ENCODE measurements at places on chromosomes 3 and 15.

GRCh38 chr3:131705558-131706051 is 202.8 kb upstream of the MRPL3 start:
- no peak for DNase-seq

DNA sequence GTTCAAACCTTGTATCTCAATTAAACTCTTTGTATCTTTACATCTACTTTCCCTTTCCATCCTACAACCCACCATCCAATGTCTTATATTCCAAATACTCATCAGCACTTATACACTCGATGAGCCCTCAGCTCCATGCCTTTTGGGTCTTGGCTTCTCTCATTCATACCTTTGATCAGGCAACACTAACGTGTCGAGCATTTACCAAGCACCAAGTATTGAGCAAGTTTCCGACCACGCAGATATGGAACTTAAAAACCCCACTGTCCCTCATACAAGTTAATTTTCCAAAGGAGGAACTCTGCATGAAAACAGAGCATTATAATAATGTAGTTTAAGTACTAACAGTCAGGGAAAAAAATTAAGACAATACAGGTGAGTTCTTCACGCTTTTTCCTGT is 102.8 kb downstream of the IL1RAP start:
- no peak for DNase-seq

DNA sequence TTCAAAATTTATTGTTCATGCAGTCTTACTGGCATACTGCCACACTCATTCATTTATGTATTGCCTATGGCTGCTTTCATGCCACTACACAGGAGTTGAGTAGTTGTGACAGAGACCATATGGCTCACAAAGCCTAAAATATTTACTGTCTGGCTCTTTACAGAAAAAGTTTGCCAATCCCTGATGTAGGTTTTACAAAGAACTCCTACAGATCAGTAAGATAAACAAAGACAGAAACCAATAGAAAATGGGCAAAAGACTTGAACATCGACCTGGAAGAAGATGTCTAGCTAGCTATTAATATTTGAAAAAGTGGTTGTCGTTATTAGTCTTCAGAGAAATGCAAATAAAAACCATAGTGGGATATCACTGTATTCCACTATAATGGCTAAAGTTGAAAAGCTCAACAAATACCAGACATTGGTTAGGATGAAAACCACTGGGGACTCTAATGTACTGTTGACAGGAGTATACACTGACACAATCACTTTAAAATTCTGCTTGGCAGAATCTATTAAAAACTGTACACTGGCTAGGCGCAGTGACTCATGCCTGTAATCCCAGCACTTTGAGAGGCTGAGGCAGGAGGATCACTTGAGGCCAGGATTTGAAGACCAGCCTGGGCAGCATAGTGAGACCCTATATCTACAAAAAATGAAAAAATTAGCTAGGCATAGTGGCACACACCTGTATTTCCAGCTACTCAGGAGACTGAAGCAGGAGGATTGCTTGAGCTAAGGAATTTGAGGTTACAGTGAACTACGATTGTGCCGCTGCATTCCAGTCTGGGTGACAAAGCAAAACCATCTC is 87.7 kb downstream of the NEO1 start:
- no peak for DNase-seq

GRCh38 chr3:132539681-132540080 is 57.4 kb upstream of the ACKR4 start:
- DNase-seq: no peak

- no peak for DNase-seq
Observed at GRCh38 chr15:36885771-36886170, 214.6 kb downstream of the MEIS2 start.

- no peak for DNase-seq
Observed at GRCh38 chr3:21755896-21756295, 4.9 kb upstream of the ZNF385D start.

- DNase-seq: no peak
Observed at GRCh38 chr3:37588758-37589157, 272.9 kb upstream of the CTDSPL start.

GRCh38 chr15:62377736-62378480 is 212.8 kb upstream of the C2CD4B start:
- DNase-seq: no peak

- DNase-seq: no peak
Observed at GRCh38 chr15:89383365-89384175, 48.9 kb upstream of the POLG start.

DNA sequence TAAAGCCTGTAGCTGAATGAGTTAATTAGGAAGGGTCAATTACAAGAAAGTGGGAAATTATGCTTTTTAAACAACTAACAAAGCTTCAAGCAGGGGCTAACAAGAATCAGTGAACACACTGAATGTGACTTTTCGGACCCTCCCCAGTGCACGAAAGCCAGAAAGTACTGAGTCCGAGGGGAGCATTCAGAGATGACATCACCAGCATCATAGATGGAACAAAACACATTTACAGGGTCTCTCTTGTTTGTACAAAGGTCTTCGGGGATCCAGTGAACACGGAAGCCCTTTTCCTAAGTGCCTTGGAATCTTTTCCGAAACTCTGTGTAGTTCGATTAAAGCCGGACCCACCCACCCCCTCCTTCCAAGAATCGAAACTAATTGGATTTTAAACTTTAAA is 829 bp downstream of the DCP1A start:
- DNase-seq: no peak

DNA sequence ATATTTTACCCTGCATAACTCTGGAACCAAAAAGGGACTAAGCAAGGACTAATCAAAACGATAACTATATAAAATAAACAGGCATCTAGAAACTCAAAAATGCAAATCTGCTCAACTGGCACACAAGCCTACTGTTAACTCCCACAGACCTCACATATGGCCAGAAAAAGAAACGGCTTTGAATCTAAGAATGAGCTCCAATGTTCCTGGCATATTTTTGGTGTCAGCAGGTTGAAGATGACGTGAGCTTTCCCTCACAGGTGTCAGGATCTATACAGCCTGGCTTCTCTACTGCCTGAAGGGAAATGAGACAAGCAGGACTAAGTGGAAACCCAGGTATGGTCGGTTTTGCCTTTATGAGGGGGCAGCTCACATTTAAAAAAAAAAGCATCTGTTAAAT is 120.1 kb upstream of the SPATA12 start:
- no peak for DNase-seq

DNA sequence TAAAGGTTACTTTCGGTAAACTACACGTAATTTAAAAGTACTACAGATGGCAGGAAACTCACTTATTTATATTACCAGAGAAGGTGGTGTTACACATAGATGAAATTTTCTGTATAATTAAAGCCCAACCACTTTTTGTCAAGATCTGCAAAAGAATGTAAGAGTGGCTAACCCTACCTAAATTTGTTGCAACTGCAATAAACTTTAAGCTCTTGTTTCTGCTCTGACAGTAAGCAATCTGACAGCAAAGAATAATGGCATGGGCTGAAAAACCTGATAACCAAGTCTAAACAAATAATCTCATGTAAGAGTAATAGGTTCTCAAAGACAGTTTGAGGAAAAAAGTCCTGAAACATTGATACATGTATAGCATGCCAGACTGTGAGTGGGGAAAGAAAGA is 897.3 kb downstream of the TUSC7 start:
- DNase-seq: no peak

GRCh38 chr3:9676785-9677184 is 26.8 kb upstream of the CPNE9 start:
- no peak for DNase-seq

DNA sequence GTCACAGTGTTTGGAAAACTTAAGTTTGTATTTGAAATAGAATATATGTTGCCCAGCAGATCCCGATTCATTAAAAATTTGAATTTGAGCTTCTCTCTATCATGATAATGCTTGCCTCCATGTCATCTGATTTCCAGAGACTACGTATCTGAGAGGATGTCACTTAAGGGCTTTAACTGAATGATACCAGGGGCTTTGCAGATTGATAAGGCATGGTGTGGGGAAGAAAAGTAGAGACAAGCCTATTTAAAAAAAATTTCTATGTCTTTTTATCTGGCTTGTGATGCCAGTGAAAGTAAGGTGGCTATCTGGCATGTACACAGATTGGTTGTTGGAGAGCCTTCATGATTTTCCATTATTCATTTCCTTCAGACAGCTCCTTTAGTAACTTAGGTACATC is 72.7 kb downstream of the UBE2E2 start:
- DNase-seq: no peak

DNA sequence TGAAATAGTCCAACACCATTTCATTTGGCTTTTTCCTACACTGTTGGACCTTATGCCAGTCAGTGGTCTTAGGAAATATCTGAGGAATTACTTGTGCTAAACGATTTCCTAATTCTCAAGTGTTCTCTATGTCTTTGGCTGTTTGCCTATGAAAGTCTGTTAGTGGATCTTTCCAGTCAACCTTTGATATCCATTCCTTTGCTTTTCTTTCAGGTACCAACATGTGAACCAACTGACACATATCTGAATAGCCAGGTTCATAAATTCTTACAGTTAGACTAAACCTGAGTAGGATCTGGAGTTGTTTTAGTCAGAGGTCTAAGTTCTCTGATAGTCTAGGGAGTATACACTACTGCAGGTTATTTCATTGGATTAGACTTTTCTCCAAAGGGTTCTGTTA is 343.5 kb upstream of the LRRC3B start:
- DNase-seq: no peak

- no peak for DNase-seq
Observed at GRCh38 chr3:149042789-149043386, 43.4 kb downstream of the HLTF start.

- DNase-seq: no peak
Observed at GRCh38 chr15:92693691-92694331, 38.2 kb upstream of the FAM174B start.

GRCh38 chr3:187798531-187799530 is 53.6 kb upstream of the BCL6 start:
- DNase-seq: no peak

- no peak for DNase-seq
Observed at GRCh38 chr3:42652251-42652610, 1.3 kb upstream of the ZBTB47 start.

- no peak for DNase-seq
Observed at GRCh38 chr3:94248042-94248441, 185.2 kb downstream of the NSUN3 start.

GRCh38 chr3:149454746-149455145 is 19.8 kb upstream of the TM4SF4 start:
- DNase-seq: peak; percentile 83

- DNase-seq: no peak
Observed at GRCh38 chr15:41878355-41878699, 15.5 kb downstream of the SPTBN5 start.

DNA sequence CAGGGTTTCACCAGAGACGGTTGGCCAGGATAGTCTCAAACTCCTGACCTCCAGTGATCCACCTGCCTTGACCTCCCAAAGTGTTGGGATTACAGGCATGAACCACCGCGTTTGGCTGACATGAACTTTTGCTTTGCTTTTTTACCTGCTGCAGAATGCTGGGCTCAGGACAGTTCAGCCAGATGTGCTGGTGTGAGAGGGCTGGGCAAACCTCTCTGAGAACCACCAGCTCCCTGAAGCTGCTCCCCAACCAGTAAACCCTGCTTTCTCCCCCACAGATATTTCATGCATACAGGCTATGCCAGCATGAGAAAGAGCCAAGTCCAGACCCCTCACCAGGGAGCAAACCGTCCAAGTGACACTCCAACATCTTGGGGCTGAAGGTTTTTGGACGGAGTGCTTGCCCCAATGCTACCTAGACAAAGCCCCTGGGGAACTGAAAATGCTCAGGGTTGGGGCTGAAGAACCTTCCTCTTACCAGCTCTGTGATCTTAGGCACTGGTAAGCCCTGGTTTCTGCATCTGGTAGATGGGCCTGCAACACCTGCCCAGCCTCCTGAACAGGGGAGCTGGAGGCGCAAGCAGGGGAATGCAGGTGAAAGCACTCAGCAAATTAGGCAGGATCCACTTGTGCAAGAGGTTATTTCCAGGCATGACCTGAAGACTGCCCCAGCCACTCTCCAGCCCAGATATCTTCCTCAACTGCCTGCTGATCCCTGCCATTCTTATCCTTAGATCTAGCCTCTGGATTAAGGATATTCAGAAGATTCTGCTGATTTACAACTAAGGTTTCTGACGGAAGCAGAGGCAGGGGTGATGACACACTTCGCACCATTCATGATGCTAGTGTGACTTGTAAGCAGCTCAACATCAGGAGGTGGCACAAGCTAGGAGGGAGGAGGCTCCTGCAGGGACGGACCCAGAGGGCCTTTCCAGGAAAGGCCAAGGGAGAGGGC is 78.8 kb downstream of the TLE3 start:
- DNase-seq: no peak

- no peak for DNase-seq
Observed at GRCh38 chr3:10945683-10946287, 46.8 kb upstream of the SLC6A1 start.

GRCh38 chr15:101201411-101202174 is 50.3 kb downstream of the CHSY1 start:
- peak; percentile 93 for DNase-seq

DNA sequence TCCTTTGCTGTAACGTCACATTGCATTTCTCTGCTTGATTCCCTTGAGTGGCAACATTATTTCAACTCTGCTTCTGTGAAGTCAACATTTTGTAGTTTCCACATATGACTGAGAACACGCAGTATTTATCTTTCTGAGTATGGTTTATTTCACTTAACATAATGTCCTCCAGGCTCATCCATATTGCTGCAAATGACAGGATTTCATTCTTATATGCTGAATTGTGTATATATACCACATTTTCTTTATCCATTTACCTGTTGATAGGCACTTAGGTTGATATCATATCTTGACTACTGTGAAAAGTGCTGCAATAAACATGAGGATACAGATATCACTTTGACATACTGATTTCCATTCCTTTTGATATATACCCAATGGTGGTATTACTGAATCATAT is 878.5 kb downstream of the PLOD2 start:
- no peak for DNase-seq

DNA sequence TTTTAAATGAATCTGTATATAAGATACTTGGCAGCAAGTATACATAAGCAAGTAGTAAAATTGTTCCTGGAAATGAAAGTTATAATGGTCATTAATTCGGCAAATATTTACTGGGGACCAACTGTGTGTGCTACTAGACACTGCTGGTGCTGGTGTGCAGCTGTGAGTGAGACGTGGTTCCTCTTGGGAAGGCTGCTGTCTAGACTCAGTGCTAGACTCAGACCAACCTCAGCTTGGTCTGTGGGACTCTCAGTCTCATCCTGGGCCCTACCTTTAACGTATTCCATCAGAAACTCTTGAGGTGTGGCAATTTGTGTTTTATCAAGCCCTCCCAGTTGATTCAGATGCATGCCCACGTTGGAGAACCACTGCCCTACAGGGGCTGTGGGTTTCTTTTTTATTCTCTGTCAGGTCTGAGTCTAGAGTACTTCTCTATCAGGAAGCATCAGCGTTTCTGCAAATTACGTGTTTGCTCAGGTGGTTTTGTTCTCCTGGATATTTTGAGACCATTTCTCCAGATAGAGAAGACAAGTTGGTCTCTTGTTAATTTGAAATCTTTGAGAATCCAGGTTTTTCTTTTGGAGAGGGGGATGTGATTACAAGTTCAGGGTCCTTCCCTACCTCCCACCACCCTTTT is 6.8 kb downstream of the TLNRD1 start:
- no peak for DNase-seq

DNA sequence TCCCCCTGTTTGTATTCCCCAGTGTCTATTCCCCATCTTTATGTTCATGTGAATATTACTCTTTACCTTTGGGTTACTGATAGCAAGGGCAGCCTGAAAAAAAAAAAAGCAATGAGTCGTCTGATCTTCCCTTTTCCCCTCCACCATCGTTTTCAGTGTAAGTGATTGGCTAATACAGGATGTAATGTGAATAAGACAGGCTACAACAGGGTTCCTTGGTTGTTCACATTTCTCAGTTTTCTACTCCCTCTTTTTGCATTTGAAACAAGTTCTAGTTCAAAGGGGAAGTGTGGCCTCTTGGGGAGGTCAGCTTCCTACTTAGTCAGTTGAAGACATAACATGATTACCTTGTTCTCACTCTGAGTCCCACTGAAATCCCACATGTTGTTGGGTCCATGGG is 278.0 kb upstream of the TRIM42 start:
- no peak for DNase-seq
